HepG2 (cell line): ENCODE measurements at places on chromosomes 7 and 10.

DNA sequence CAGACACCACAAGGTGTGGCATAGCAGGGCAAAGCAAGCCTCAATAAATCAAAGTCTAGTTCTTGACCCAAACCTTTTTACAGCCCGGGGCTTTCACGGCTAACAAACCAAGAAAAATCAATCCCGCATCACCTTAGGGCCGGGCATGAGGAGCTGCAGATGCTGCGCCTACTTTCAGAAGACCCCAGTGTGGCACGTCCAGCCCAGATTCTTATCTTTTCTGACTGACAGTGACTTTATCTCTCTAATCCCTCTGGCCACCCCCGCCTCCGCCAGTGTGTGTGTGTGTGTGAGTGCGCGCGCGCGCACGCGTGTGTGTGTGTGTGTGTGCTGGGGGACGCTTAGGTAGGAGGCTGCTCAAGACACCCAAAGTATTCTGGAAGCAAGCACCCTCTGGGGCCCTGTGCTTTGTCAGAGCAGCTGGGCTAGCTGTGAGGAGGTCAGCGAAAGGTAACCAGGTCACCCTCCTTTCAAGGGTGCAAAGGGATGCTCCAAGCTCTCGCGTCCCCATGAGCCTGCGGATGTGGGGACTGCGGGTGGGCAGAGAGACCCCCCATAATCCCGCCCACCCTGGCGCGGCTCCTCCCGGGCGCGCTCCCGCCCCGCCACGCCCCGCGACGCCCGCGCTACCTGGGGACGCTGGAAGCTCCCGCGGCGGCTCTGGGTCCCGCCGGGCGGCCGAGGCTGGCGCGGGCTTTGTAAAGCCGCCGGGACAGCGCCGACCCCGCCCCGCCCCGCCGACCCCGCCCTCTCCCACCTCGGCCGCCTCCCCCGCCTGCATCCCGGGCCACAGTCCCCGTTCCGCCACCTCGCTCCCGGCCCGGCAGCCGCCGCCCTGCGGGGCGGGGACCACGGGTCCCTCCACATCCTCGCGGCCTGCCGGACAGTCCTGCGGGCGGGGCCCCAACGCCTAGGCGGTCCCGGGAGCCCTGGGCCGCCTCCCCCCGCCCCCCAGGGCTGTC is 57.1 kb upstream of the RHOBTB1 start:
- DNase-seq = peak; percentile 71

DNA sequence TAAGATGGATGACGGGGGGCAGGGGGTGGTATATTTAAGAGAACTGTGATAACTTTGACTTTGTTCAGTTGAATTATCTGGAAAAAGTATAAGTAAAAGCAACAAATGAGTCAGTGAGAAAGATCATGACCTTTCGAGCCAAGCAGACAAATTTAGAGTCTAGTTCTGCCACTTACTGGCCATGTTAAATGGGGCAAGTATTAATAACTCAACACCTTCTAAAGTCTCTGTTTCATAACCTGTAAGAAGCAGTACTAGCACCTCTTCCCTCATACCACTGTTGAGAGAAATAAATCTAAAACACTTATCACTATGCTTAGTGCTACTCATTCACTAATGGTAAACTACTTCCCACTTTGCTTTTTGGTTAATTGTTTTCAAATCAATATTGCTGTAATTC is 604.4 kb upstream of the LRRN3 start:
- DNase-seq = no peak

- peak; percentile 4 for DNase-seq
Measured at GRCh38 chr7:129308047-129308446, 83.2 kb downstream of the AHCYL2 start.

- DNase-seq = peak; percentile 28
Measured at GRCh38 chr7:87218796-87219544, 562 bp downstream of the TMEM243 start.

DNA sequence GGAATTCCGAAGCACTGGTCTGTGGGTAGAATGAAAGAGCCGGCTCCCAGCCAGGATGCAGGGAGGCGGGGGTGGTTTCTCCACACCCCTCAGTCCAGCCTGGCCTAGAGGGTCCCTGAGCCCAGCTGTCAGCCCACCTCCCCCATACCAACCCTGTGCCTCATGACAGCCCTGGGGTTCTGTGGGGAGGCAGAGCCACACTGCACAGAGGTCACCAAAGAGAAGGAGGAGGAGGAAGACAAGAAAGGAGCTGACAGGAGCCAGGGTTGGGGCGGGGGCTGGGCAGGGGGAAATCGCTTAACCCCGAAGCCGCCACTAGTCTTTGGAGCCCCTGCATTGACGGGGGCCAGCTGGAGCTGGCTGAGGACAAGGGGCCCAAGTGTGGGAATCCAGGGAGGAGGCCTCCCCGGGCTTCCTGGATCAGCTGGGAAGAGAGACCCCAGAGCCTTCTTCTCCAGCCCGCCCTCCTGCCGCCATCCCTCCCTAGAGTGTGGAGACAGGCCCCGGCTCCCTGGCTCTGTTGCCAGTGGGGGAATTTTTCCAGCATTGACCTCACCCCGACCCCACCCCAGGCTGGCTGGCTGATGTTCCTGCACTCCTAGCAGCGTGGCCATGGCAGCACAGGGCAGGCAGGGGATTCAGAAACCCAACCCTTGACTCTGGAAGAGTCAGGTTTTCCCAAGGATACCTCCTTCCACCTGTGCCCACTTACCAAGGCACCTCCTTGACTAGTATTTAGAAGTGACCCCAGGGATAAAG is 32.5 kb downstream of the KAZALD1 start:
- no peak for DNase-seq

- DNase-seq = no peak
Measured at GRCh38 chr10:24723386-24723787, 300 bp downstream of the ARHGAP21 start.

- no peak for DNase-seq
Measured at GRCh38 chr7:26782501-26782900, 81.9 kb downstream of the SKAP2 start.
